Lower lobe of right lung (tissue), 2 donors: ENCODE measurements at places on chromosomes 4 and X. TPM values are rescaled to one million over a fixed set of nuclear protein-coding genes. Genes with fewer than 3 reads are reported as not detected.

DNA sequence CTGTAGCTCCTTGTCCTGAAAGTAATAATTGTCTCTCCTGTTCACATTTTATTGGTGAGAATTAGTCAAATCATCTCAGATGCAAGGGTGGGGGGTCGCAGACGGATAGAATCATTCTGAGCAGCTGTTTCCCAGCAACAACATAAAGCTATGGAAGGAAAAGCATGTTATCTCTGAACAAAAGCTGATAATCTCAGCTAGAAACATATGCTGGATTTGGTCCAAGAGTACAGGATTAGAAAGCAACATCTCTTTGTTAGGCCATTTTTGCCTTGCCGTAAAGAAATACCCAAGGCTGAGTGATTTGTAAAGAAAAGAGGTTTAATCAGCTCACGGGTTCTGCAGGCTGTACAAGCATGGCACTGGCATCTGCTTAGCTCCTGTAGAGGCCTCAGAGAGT lies 472.8 kb upstream of the BOD1L1 start:
- no peak overlapping the region for H3K4me3 ChIP-seq
- H3K27me3 ChIP-seq: no peaks in the 10 kb centered on the region
- H3K36me3 ChIP-seq: no peaks in the 10 kb centered on the region
- no peak overlapping the region for H3K27ac ChIP-seq

RBM3 gene
- 157 TPM for total RNA-seq

DNA sequence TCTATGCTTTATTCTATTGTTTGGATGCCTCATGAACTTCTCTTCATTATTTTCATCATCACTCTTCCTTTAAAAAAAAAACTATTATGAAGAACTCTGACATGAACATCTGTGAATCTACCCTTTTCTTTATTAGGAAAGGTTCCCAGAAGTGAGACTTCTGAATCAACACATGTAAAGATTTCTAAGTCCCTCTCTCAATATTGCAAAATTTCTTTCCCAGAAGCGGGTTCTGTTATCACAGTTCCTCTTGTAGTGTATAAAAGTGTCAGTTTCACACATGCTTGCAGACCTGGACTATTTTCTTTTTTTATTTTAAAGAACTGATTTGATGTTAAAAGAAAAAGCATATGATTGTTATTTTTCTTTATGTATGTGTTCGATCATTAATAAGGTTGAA lies 330.8 kb upstream of the KLF3 start:
- no peaks in the 10 kb centered on the region for H3K4me1 ChIP-seq
- no peak for DNase-seq
- no peak overlapping the region for H3K4me3 ChIP-seq
- no peaks in the 10 kb centered on the region for H3K27me3 ChIP-seq
- H3K36me3 ChIP-seq: no peaks in the 10 kb centered on the region
- no peak overlapping the region for H3K27ac ChIP-seq

DNA sequence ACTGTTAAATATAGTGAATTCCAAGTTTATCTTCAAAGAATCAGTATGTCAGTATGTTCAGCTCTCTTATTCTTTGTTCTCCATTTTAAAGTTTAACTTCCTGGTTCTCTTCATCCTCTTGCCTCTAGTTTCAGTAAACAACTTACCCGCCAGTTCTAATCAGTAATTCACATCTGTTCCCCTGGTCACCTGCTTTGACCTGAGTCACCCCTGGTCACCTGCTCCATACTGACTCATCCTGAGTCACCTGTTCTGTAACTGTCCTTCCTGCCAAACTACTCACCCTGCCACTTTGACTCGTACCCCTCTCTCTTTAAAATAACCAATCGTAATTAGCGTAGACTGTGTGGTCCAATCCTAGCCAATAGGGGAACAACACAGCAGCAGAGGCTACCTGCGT lies 992.7 kb upstream of the HS3ST1 start:
- no peak overlapping the region for H3K4me3 ChIP-seq
- H3K27me3 ChIP-seq: no peaks in the 10 kb centered on the region
- H3K27ac ChIP-seq: no peak overlapping the region
- no peaks in the 10 kb centered on the region for H3K4me1 ChIP-seq
- DNase-seq: no peak
- no peaks in the 10 kb centered on the region for H3K36me3 ChIP-seq

DNA sequence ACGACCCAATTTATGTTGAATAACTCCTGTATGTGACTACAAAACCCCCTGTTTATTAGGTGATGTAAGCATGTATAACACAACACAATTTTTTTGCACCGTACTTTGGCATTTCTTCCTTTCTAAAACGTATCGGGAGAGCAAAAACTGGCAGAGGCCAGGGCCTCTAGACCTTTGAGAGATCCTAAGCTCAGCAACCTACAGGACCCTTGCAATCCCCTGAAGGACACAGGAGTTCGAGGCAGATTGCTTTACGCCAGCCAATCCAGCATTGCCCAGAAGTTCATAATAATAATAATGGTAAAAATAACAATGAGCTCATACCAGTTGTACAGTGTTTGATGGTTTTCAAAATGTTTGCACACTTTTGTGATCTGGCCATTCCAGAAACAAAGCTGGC lies 7.7 kb downstream of the NKX3-2 start:
- DNase-seq: no peak
- H3K27me3 ChIP-seq: peaks cover 99% of the 10 kb centered on the region
- H3K4me1 ChIP-seq: peaks cover 10% of the 10 kb centered on the region
- no peak overlapping the region for H3K4me3 ChIP-seq
- H3K27ac ChIP-seq: no peak overlapping the region

DNA sequence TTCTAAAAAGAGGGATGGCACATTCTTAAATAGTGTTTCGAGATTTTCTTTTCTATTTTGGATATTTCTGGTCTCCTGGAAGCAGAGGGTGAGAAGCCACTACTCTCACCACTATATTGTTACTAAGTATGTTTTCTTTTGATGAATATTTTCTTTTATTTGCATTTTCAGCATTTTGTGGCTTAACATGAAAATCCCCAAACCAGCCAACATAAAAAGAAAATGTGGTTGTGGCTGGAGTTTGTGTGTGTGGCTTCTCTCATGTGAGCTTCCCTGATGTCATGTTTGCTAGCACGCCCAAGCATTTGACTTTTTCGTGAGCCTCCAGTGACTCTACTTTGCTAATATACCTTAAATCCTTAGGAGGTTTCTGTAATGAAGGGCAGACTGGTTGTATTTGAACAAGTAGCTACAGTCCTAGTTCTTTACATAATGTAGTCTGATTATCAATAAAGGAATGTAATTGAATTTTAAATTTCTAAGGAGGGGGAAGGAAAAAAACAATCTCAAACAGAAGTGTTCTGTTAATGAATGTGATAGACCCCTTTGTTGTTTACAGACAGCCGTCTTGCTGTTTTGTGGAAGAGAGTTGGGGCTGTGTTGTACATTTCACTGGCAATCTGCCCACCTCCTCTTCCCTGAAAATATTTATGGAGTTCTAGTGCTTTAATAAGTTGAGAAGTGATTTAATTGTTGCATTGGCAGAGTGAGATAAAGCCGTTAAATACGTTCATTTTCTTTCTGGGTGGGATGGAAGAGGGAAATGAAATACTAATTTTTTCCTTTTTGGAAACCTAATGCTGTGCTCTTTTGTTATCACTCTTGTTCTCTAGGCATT lies 114.6 kb downstream of the ARHGAP10 start:
- H3K4me1 ChIP-seq: peaks cover 3% of the 10 kb centered on the region
- no peaks in the 10 kb centered on the region for H3K27me3 ChIP-seq
- H3K36me3 ChIP-seq: no peaks in the 10 kb centered on the region
- H3K4me3 ChIP-seq: no peak overlapping the region
